ENCODE measurements at places on chromosomes 3 and 15.

GRCh38 chr3:183815563-183815940, 9.8 kb downstream of the MAP6D1 start:
- DNase-seq, result no peak

DNA sequence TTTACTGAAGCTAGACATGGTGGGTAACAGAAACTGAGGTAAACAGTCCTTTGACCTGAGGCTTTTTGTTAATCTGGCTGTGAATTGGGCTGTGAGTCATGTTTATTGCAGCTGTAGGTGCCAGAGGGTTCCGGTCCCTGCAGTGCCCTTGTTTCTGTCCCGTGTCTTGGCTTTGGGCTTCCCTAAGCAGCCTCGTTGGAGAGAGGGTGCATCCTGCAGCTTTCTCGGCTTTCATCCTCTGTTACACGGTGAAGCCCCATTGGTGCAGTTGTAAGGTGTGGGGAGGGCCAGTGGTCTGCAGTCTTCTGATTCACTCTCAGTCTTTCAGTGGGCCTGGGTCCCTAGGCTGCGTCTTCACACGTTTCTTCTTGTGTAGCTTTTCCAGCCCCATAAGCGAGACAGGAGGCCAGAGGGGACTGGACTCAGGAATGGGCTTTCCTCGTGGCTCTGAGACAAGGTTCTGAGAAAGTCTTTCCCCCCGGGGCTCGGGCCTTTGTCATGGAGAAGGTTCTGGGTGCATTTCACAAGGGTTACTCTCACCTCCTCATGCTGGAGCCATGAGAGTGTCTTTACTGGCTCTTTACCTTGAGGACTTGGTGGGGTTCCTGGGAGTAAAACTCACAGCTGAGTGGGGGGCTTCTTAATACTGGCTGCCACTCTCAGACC, 33.1 kb downstream of the ASB7 start:
- DNase-seq, result no peak

- no peak for DNase-seq
Measured at GRCh38 chr3:194184801-194185200, 48.9 kb downstream of the HES1 start.

GRCh38 chr15:88023914-88024313, 232.6 kb downstream of the NTRK3 start:
- no peak for DNase-seq

- no peak for DNase-seq
Measured at GRCh38 chr15:64761156-64761555, 14.2 kb downstream of the RBPMS2 start.

- no peak for DNase-seq
Measured at GRCh38 chr3:14561051-14561960, 21.2 kb upstream of the GRIP2 start.

GRCh38 chr3:30476368-30477084, 129.9 kb upstream of the TGFBR2 start:
- no peak for DNase-seq

- DNase-seq, result no peak
Measured at GRCh38 chr15:23690450-23690852, 3.3 kb upstream of the NDN start.

DNA sequence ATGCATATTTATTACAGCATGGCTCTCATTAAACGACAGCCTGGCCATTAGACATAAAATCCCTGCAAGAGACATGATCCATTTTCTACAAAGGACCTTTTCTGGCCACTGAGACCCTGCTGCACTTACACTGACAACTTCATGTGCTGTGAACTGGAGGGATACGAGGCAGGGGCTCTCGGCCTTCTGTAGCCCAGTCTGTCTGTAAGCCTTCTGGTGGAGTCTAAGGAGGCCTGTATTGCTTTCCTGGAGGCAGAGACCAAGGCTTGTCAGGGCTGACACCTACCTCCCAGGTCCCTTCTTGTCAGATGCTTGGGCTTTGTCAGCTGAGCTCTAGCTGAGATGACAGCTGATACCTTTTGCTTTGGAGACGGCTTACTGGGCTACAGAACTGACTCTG, 776.9 kb upstream of the ARPP21 start:
- DNase-seq, result no peak

DNA sequence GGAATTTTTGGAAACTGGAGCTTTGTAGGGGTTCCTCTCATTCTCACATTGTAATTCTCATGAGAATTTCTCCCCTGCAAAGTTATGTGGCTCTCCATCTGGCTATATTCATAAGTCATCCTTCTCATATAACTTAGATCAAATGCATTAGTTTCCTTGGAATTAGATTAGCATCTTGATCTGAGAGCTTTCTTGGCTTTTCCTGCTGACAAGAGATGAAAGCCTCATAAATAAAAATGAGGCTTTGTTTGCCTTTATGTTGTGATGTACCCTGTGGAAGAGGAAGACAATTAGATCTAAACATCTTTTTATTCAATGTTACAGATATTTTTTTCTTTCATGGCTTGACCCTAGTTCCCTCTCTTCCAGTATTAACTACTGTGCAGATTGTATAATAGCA, 165.4 kb upstream of the ZPLD1 start:
- no peak for DNase-seq

- no peak for DNase-seq
Measured at GRCh38 chr3:174089592-174089991, 692.0 kb downstream of the NLGN1 start.

GRCh38 chr3:127568586-127568985, 21.9 kb downstream of the TPRA1 start:
- no peak for DNase-seq

All from stimulated activated CD4-positive, alpha-beta T cell treated with anti-CD3 and anti-CD28 coated beads, TNF-alpha, amount 100 ng/mL, for 24 hours (primary cell).